CD4-positive, alpha-beta T cell treated with Interleukin-12 subunit alpha and Interleukin-12 subunit beta, for 1 hour (primary cell): ENCODE measurements at places on chromosomes 6 and 20.

DNA sequence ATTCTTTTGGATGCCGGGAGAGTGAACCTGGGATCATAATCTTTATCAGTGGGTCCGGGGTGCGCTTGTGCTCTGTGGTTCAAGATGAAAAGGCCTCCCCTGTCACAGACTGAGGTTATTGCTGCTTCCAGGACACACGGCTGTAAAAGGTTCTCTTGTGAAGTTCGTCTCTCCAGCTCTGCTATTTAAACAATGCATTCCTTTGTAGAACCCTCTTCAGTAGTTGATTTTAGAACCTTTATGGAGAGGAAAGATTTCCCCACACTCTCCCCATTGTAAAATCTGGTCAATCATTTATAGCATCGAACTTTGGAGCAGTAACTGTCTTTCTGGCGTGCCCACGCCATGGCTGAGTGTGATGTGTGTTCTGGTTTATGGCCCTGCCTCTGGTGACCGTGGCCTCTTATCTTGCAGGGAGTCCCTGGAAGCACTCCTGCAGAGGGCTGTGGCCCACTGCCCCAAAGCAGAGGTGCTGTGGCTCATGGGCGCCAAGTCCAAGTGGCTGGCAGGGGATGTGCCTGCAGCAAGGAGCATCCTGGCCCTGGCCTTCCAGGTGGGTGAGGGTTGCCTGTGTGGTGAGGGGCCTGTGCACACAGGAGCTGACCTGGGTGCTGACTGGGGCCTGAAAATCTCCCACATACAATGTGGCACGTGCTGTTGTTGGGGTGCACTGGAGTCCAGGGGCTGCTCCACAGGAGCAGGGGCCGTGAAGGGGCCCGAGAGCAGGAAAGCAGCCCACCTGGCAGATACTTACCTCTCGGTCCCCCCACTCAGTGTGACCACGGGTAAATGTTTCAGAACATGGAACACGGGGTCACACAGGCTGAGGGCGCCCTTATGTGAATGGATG, 11.6 kb upstream of the C20orf204 start:
- DNase-seq, result no peak

DNA sequence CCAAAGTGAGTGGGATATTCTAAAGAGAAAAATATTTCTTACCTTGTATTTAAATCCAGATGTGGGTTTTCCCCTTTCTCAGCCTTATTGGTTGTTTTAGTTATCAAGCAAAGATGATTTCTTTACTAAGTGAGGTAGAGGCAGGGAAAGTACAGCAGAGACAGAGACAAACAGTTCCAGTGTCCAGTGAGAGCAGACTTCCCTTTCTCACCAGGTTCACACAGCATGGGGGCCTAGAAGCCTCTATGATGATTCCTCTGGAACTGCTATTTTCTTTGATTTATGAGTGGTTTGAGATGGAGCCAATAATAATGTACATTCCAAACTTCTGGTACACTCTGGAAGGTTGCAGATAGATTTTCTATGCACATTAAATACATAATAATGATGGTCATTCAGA, 234.0 kb upstream of the MARCKS start:
- DNase-seq, result no peak

DNA sequence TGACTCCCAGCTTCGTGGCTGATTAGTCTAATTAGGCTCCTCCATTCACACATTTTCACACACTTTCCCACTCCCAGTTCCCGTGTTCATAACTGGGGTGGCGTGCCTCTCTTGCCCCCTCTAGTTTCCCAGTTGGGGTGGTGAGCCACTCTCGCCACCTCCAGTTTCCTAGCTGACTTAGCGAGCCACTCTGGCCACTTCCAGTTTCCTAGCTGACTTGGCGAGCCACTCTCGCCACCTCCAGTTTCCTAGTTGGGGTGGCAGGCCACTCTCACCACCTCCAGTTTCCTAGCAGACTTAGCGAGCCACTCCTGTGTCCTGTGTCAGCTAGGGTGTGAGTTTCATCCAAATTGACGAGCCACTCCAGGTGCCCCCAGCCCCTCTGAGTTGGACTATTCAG, 7.4 kb upstream of the GMPR start:
- no peak for DNase-seq

- no peak for DNase-seq
These were observed 339.3 kb downstream of the BCKDHB start for GRCh38 chr6:80445751-80446150.

GRCh38 chr6:159252955-159253508, 83.8 kb downstream of the FNDC1 start:
- DNase-seq, result peak; percentile 17

GRCh38 chr6:111162504-111162903, 75.2 kb downstream of the SLC16A10 start:
- DNase-seq, result no peak

DNA sequence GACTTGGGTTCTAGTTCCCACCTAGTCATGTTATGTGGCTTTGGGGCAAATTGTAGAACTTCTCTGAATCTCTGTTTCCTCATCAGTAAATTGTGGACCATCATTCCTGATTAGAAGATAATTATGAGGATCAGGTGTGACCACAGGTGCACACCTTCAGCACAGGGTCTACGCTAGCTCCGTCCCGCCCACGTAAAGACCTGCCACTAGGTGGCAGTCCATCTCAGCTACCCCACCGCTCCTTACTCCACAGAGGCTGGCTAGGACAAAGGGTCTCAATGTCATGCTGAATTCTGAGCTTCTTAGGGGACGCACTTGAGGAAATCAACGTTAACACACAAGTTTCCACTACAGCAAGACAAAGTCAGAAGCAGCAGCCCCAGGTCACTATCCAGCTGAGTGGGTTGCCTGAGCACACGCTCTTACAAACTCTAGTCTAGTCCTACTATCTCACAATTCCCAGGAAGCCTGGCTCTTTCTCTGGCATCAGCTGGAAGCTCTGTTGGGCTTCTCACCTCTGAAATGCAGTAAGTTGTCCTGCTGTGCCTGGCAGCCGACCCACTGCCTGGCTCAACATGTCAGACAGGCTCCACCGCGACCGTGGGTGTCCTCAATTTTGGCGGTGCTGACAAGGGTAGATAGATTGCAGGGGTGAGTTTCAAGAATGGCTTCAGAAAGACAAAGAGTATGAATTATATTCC, 2.0 kb upstream of the PLCG1 start:
- peak; percentile 76 for DNase-seq

DNA sequence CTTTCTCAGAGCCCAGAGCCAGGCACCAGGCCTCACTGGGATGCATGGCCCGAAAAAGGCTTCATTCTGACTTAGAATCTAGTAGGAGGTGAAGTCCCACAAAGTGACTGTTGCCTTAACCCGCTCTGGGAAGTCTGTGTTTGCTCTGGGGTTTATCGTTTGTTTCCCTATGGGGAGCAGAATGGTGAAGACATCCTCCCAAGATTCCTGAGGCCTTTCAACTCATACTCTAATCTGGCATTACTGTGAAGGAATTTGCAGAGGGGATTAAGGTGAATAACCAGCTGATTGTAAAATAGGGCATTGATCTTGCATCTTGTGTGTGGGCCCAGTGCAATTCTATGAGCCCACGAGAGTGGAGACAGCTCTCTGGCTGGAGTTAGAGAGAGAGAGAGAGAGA, 67.8 kb downstream of the CDH26 start:
- no peak for DNase-seq

DNA sequence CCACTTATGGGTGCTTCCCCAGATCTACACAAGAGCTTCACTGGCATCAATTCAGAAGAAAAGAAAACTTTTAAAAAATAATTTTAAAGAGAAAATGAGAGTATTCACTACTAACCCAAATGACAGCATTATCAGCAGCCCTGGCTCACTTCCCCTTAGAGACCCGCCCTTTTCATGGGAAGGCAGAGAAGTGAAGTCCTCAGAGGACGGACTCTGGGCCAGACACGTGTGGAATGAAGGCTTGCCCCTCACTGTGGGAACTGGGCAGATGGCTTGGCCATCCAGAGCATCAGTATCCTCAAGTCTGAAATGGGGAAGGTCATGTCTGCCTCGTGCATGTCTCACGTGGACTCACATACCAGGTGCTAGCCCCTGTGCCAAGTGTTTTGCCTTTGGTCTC, 63.5 kb downstream of the JAG1 start:
- DNase-seq, result no peak

GRCh38 chr6:87661503-87661902, 40.5 kb downstream of the AKIRIN2 start:
- DNase-seq, result no peak

GRCh38 chr6:31008165-31008564, 2.1 kb upstream of the MUC22 start:
- DNase-seq, result no peak

- no peak for DNase-seq
These were observed 23.3 kb upstream of the CFAP206 start for GRCh38 chr6:87384449-87384848.

DNA sequence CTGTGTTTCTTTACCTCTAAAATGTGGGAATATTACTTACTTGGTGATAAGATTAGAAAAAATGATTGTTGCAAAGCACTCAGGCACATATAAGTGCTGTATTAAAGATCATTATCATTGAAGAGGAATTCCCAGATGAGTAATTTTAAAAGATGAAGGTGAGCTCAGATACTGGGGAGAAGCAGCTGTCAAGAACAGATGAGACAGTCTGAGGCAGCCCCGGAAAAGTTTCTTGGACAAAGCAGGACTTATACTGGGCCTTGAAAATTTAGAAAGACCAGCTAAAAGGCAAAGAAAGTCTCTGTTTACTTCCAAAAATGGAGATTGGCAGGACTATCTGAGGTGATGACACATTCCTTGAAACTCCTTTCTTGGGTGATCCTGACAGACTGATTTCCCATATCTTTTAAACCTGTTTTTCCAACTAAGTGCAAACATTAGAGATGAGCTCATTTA, 93.8 kb upstream of the MARCKS start:
- DNase-seq, result no peak

DNA sequence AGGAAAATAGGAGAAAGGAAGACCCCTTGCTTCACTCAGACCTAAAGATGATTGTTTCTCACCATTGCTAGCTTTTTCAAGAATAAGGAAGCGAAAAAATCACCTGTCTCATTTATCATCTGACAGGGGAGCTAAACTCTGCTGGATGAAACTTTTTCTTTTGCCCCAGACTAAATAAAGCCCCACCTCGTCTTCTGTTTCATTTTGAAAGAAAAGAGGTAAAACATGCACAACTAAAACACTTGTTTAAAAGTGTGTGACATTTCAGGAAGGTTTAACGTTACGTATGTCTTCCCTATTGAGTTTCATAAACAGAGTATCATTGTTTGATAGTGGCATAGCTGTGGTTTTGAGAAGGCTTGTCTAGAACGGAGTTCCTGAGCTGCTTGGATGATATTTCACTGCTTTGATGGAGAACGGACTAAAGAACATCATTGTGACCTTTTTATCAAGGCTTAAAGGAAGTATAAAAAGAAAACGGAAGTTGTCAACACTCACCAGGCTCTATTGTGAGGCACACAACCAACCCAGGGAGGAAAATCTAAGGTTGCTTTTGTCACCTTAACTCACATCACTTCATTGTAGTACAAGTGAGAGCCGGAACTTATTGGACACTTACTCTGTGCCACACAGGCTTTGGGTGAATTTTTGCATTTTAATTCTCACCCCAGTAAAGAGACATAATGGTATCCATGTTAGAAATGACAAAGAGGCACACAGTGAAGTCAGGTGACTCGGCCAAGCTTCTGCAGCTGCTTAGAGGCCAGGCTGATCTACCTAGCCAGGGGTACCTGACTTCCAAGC, 29.5 kb downstream of the TSHZ2 start:
- DNase-seq, result peak; percentile 48

- DNase-seq, result no peak
These were observed 209.0 kb downstream of the LRFN2 start for GRCh38 chr6:40378071-40378724.

DNA sequence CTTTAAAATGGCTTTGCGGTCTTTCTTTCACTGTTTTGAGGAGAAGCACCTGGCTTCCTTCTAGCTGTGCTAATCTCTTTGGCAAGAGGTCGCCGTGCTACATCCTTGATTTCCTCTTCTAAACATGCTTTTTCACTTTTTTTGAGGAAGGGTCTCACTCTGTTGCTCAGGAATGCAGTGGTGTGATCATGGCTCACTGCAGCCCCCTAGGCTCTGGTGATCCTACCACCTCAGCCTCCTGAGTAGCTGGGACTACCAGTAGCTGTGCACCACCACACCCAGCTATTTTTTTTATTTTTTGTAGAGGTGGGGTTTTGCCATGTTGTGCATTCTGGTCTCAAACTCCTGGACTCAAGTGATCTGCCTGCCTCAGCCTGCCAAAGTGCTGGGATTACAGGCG, 40.5 kb downstream of the RSPH3 start:
- no peak for DNase-seq

DNA sequence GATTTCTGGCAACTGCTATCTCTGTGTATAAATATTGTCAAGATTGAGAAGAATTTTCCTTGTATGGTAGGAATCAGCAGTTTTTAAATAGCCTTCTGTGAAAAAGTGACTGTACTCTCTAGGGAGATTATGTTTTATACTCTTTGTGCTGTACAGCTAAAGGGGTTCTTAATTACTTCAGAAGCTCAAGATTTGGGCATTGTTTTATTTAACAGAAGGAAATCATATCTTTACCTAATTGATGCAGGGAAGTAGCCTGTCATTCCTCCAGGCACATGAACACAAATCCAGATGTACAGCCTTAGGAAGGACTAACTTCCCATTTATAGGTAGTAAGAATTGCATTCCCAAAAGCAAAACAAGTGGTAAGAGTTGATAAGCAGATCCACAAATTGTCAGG, 1.3 kb downstream of the CALHM5 start:
- no peak for DNase-seq

DNA sequence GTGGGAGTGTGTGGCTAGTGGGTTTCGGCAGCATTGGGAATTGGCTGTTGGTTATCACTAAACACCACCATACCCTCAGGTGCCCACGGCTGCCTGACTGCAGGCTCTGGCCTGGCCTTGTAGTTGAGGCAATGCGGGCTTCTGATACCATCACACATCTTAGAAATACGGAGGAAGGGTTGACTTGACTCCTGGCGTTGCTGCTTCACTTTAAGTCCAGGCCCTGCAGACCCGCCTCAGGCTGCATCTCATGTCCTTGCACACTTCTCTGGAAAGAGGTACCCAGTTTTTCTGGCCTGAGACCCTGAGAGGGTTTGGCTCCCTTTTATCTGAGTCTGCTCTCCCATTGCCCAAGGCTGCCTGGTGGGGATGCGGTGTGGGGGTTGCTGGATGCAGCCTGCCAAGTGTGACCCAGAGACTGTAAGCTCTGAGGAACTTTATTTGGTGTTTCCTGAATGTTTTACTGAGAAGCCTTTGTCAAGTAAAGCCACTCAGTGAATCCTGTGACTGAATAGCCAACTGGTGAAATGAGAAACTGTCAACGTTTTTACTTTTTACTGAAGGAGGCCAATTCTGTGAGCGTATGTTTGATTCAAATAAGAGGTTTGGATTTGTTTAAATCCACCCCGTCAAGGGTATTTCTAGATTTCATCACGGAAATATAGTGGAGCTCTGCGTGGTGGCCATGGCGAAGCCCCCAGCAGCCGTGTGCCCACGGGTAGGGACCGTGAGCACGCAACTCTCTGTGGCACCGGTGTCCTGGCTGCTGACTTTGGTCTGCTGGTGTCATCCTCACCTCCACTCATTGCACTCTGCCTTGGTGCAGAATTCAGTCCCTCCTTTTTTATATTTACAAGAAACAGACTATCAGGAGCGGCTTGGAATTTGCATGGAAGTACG, 160.1 kb downstream of the DTNBP1 start:
- no peak for DNase-seq
